ENCODE measurements at places on chromosomes 1 and 21.
A peak's percentile ranks its signal among the peaks of the same experiment; 100 is the strongest.

DNA sequence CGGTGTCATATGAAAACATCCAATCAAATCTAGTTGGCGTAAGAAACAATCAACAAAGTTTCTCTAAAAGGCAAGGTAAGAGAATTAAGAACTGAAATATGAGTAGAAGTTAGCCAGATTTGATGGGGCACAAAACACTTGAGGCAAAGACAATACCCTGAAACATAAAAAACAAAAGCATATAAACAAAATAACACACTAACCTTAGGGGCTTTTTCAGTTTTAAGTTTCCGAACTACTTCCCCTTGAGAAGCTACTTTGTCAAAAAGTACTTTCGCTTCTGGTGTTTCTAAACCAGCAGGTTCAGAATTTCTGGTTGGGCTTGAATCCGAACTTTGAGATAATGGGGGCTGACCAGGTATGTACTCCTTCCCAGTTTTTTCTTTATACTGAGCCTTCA, 57.9 kb downstream of the EPRS1 start:
- no peak for DNase-seq

- no peak for DNase-seq
Measured at GRCh38 chr1:19517017-19517416, 31.7 kb upstream of the CAPZB start.

DNA sequence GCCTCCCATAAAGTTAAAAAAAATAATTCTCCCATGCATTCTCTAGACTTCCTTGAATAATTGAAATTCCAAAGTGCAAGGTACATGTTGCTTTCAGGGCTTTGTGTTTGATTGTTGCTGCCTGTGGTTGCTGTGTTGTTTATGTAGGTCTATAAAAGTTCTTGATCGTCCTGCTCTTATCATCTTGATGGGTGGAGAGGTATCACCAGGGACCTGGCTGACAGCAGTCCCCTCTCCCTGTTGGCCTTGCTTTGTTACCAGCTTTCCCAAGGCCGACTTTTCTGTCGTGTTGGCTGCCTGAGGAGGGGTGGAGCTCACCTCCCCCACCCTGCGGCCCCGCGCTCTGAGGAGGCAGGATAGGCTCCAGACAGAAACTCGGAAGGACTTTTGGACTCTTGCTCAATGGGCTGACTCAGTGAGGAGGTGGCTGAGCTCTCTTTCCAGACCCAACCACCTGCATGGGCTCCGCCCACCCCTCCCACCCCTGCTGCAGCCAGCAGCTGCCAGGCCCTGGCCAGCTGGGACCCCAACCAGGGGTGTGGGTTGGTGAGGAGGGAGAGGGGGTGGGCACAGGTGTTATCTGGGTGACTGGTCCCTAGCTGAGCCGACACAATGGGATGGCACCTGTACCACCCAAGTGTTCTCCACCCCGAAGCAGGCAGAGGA, 2.0 kb downstream of the INAVA start:
- DNase-seq: no peak

DNA sequence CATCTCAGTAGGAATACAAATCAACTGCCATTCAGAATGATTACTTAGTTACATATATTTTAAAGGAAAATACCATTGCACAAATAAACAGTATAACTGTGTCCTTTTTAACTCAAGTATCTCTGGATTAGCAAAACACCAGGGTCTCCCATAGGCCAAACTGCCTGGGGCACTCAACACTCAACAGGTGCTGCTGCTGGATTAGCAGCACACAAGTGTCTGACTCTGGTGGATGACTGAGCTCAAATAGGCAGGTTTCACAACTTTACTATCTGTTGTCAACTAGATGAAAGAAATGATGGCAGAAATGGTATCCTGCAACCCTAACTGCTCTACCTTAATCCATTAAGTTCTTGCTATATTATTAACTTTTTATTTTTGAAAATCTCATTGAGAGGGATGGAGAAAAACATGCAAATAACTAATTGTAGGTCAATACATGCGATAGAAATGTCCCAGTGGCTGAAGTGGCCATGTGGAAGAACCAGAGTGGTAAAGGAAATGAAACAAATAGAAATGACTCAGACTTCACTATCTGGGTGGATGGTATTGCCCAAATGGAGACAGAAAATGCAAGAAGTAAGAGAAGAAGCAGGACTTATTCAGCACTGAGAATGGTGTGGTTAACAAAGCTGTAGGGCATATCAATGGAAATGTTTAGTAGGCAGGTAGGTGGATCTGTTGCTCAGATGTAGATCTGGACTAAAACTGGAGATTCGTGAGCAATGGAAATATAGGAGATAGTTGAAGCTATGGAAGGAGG, 90.8 kb upstream of the CCDC190 start:
- no peak for DNase-seq

DNA sequence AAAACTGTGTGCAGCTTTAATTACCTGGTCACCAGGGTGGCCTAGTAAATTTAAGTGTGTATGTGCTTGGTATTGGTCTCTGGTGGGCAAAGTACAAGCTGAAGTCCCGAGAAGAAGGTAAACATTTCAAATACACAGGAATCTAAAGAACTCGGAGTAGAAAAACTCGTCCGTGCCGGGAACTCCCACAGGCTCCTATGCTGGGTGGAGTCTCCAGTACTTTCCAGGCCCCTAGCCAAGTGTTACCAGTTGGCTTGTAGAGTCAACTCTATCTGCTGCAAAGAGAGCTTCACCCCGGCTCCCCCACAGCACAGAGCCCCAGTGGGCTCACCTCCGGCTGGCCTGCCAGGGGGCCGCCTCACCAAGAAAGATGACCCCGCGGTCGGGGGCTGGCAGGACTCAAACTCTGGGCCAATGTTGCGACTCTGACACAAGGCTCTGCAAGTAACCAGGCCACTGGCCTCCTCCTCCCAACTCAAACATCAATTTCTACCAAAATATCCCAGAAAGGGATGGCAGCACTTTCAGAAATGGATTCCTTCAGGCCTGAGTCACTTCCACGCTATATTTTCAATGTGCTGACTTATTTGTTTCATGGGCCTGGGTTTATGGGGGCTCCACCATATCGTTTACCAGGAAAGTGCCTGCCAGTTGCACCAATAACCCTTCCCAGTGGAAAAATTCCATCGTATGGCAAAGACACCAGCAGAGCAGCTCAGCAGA, 73.9 kb downstream of the SLC66A1 start:
- no peak for DNase-seq

- DNase-seq: no peak
Measured at GRCh38 chr1:206770531-206771337, at the start of gene IL19. Gene IL19, plus strand, starts transcription at chr1:206770773. Its CDS starts 65,890 bp downstream, at chr1:206836663.

DNA sequence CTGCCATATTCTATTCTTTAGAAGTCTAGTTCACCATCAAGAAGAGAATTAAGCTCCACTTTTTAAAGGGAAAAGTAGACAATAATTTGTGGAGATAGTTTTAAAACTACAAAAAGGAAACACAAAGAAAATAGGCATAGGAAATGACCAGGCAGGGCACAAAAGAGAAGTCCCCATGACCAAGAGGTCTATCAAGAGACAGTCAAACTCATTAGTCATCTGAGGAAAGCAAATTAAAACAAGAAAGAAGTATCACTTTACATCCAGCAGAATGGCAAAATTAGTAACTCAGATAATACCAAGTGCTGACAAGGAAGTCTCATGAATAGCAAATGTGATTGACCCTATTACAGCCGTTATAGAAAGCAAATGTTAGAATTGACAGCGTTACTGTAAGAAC, 243.7 kb upstream of the SNX7 start:
- no peak for DNase-seq

DNA sequence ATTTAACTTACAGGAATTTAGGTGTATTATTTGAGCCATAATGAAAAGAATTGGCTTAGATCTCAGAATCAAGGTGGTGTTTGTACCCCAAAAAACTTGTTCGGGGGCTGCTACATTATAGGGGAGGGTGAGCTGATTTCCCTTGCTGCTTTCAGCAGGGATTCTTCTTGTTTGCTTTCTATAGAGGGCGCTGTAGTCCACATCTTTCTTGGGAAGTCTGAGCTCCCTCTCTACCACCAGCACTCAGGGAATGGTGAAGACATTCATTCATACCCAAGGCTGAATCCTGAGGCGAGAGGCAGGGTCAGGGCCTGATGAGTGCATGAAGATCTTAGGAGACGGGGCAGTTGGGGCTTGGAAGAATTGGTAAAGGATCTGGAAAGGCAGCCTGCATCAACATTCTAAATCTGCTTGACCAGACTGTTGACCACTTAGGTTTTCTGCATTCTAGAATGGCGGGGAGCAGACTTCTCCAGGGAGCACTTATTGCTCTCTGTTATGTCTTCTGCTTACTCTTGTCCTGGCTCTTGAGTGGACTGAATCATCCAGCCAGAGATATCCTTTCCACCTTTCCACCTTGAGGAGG, 18.9 kb downstream of the SPATA46 start:
- peak; percentile 37 for DNase-seq

GRCh38 chr1:159079525-159079924, 3.0 kb upstream of the AIM2 start:
- DNase-seq: no peak

Data from RKO (cell line).